ENCODE measurements at places on chromosomes 3 and 15.

DNA sequence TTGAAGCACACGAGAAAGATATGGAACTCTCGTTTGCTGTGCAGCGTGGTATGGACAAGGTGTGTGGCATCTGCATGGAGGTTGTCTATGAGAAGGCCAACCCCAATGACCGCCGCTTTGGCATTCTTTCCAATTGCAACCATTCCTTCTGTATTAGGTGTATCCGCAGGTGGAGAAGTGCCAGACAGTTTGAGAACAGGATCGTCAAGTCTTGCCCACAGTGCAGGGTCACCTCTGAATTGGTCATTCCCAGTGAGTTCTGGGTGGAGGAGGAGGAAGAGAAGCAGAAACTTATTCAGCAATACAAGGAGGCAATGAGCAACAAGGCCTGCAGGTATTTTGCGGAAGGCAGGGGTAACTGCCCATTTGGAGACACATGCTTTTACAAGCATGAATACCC is 1.2 kb downstream of the MKRN3 start:
- no peak for DNase-seq

DNA sequence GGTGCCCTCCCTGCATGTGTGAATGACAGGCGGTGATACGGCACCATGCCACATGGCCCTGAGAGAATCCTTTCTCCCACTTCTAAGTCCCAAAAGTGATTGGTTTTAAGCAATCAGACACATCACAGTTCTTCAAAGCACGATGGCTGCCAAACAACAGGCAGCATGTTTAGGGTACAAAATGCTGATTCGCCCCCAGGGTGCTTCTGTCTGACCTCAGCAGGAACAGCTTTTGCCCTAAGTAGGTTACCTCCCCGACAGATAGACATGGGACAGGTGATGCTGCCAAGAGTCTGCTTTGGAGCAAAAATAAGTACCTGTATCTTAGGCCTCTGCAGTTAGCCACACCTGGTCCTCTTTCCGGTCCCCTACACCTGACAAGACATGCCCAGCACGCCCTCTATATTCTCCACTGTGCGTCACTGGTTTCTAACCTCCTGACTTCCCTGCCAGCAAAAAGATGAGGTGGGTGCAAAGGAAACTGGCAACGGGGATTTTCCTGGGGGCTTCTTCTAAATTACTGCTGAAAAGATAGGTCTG is 549.8 kb downstream of the FOXP1 start:
- no peak for DNase-seq

- no peak for DNase-seq
Measured at GRCh38 chr3:110296885-110297284, 774.7 kb upstream of the NECTIN3 start.

- no peak for DNase-seq
Measured at GRCh38 chr15:45829336-45830153, 194.7 kb downstream of the SQOR start.

- no peak for DNase-seq
Measured at GRCh38 chr3:64340641-64341101, 115.4 kb upstream of the PRICKLE2 start.

DNA sequence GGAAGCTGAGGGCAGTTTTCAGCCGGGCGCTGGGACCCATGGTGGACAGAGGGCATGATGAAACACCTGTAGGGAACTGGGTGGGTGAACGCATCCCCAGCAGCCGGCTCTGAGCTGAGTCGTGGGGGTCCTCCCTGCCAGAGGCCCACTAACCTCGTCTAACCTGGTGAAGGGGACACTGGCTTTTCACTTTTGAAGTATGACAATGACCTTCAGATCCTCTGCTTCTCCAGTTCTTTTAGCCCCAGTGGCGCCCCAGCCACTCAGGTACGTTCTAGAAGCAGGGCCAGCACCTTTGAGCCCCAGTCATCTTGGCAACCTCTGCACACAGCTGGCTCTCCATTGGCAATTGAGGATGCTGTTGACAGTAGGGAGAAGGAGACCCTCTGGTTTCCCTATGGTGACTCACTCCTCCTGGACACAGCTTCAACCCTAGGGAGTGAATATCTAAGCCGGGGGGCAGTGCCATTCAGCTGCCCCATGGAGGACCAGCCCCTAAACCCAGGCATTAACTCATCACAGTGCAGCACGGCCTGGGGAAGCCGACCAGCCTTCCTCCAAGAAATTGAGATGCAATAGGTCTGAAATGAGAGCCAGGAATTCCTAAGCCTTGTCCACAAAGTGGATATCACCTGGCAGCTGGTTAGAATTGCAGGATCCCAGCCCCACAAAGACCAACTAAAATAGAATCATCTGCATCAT is 46.1 kb downstream of the CMTM6 start:
- no peak for DNase-seq

DNA sequence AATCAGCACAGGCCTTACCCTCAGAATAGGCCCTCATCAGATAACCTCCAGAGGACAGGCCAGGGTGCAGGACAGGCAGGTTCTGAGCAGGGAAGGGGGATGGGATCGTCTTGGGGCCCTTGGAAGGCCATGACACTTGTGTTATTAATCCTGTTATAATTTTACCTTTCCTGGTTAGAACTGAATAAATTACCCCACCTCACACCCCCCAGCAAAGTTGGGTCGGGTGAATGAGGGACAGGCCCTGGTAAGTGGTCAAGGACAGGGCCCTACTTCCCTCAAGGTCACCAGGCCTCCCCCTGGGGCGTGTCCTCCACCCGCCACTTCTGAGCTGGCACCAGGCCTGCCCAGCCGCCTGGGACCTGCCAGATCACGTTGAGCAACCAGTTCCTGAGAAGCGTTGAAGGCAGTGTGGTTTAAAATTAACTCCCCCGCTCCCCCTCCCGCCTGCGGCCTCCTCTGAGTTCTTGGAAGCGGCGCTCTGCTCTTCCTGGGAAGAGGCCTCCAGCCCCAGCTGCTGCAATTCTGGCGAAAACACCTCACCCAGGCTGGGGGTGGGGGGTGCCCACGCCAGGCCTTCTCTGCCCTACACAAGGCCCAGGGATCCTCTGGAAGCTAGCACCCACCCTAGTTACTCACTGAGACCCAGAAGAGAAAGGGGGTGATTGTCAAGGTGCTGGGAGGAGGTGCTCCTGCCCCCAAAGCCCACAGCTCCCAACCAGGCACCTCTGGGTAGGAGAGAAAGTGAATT is 10.6 kb downstream of the CISH start:
- peak; percentile 85 for DNase-seq

DNA sequence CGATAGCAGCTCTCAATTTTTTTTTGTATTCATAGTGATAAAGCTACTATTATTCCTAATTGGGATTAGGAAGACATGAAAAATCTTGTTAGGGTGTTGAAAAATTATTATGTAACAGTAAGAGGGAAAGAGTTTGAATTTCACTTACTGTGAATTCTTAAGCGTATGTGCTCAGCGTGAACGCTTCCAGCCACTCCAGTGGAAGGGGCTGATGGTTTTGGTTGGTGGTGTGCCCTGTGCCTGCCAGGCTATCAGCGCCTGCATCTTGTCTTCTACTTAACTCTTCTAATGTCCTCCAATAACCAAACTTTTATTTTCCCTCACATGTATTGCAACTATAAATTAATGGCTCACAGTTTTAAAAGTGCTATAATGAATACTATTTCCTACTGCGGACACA is 22.5 kb downstream of the CDIN1 start:
- no peak for DNase-seq

DNA sequence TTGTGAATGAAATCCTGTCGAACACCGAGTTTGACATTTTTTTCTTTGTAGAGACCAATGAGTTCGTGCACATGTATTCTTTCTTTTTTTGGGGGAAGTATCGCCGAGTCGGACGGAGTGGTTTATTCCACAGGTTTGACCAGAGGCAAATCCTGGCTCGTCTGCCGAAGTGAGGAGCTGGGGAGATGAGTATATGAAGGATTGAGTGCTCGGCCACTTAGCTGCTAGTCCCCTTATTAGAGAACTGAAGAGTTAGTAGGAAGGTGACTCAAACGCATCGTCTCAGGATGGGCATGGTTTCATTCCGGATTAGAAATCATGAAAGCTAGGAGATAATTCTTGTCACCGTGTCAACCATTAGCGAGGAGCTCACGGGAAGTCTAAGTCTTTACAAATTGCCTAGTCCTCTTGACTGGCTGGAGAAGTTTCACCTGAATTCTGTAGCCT is 154.7 kb upstream of the GOLIM4 start:
- DNase-seq = no peak

DNA sequence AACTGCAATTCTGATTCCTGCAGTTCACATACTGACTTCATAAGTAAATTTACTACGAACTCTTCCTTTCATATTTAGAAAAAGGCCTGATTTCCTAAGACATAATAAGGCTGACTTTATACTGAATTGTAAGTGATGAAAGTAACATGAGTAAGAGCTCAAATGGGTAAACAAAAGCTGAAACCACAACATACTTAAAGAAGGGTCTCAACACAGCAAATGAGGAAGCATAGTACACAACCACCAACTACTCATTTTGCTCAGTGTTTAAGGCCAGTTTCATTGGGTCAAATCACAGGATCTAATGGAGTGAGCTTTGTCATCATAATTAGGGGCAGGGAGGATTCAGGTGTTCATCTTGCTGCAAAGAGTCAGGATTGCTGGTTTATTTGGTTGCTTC is 81.4 kb downstream of the SETD2 start:
- no peak for DNase-seq

DNA sequence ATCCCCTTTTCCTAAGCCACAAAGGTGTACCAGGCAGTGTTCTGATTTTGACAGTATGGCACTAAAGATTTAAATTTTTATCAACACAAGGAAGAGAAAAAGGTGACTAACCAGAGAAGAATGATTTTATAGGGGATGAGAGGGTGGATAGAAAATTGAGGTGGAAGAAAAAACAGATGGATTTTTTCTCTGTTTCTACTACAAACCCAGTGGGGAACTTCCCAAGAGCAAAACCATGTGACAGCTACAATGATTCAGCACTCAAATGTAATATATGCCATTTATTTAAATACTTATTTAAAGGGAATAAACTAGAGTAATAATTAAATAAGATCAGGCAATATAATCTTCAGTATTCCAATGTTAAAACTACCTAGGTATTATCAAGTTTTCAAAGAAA is 11.1 kb downstream of the DCUN1D1 start:
- no peak for DNase-seq

- no peak for DNase-seq
Measured at GRCh38 chr3:194133661-194134230, 2.2 kb upstream of the HES1 start.

GRCh38 chr3:151121016-151121415 is 35.6 kb downstream of the MED12L start:
- DNase-seq = no peak

- no peak for DNase-seq
Measured at GRCh38 chr3:175651716-175652115, 792.6 kb downstream of the NAALADL2 start.

DNA sequence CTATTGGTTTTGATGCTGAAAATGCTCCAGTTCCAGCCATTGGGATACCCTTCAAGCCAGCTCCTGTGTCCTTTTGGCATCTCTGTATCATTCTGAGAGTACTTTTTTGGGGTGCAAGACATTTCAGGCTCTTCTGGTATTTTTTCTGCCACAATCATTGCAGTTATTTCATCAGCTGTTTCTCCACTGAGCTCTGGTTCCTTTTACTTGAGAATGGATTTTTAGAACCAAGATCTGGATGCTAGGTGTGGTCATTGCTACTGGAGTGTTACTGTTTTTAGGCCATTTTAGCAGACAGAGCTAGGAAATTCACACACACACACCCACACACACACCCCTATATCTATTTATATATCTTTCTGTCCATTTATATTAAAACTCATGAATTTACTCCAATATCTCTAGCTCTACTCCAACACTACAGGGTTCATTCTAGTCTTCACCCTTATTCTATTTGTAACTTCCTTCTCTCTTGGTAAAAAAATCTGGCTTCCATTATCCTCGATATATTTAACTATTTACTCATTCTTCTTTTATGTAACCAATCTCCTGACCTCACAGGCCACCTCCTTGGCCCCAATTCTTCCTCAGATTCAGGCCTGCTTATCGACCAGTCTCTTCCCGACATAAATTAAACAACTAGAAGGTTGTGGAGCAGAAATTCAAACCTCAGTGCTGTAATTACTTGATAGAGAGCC is 17.0 kb downstream of the SLC35G2 start:
- no peak for DNase-seq

DNA sequence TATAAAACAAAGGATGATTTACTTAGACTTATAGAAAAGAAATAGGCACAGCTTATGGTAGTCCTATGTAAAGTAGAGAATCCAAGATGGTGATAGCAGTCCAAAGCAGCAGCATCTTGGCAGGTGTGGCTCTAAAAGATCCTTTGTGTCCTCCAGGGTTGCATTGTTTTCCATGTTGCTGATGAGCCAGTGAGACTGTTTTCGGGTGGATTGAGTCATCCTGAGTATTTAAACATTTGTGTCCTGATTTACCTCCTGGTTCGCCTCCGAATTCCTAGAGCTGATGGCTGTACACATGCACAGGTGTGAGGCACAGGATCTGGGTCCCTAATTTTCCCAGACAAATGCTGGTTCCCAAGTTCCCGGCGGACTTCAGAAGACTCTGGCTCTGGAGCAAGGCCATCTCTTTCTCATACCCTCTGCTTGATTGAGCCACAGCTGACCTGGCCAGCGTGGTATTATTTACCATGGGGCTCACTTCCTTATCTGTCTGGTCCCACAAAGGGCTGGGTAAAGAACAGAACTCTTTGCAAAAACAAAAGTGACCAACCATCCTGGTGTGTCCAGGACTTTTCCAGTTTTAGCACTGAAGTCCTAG is 51.0 kb downstream of the ARNT2 start:
- no peak for DNase-seq

DNA sequence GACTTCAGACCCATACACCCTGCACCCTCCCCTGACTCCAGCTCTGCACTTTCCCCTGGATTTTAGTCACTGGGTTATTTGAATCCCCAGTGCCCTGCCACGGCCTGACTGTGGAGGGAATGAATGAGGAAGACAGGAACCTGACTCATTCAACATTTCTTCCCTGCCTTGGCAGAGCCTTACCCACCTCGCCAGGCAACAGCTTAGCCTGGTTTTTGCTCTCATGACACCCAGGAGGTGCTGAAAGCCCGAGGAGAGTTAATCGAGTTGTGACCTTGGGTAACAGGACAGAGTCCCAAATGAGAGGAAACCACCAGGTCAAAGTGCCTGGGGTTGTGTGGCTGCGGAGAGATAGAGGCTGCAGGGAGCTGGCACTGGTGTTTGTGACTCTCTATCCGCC is 128.3 kb downstream of the SMAD6 start:
- DNase-seq = no peak

DNA sequence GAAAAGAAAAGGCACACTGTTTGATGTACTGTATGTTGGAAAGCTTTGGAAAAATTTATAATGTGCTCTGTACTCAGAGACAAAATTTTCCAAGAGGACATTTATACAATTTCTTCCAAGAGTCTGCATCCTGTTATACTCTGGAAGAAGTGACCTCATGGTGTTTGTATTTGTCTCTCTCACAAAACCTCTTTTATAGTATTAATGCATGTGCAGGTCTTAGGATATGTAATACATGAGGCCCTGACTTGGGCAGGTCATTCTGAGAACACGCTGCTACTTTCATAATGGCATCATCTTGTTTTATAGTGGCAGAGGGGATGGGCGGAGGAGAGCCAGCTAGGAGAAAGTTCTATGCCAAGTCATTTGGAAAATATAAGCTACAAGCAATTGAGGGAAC is 72.0 kb upstream of the P3H2 start:
- no peak for DNase-seq

- no peak for DNase-seq
Measured at GRCh38 chr15:36843822-36844221, 256.5 kb downstream of the MEIS2 start.

Data from stimulated activated CD4-positive, alpha-beta T cell treated with anti-CD3 and anti-CD28 coated beads, TNF-alpha, amount 100 ng/mL, for 48 hours (primary cell).